Astrocyte of the spinal cord (primary cell): ENCODE measurements at places on chromosomes 4 and X.
A peak's percentile ranks its signal among the peaks of the same experiment; 100 is the strongest.

DNA sequence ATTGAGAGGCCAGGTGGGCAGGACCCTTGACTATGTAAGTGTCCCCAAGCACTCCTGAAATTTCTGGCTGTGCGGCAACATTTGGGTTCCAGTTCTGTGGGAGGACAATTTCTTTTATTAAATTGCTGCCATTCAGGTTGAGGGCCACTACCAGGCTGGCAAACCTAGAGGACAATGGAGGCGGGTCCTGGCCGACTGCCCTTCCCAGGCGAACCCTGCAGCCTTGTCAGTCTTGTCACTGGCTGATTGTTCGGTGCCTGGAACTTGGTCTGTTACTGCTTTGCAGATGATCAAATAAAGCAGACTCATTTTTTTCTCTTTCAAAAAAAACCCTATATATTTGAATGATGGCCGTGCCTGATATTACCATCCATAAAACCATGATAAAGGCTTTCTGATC, 6.6 kb upstream of the TMEM128 start:
- no peak for DNase-seq

- no peak for DNase-seq
Observed at GRCh38 chrX:123357941-123358340, 173.9 kb downstream of the GRIA3 start.

DNA sequence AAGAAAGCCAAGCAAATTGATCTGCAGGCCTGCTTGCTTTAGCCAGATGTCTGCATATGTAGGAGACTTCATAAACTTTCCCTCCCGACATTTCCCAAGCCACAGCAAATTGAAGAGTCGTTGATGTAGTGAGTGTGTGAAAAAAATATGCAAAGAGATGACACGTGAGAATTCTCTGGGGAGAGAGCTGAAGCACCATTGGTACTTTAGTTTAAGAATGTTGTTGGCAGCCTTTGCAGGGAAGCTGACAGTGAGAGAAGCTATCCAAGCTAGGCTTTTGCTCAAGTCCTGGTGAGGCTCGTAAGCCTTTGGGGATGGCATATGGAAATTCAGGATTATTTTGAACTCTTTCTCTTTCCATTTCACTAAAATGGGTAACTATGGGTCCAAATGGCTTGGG, 87.5 kb downstream of the GLRA2 start:
- DNase-seq = no peak

DNA sequence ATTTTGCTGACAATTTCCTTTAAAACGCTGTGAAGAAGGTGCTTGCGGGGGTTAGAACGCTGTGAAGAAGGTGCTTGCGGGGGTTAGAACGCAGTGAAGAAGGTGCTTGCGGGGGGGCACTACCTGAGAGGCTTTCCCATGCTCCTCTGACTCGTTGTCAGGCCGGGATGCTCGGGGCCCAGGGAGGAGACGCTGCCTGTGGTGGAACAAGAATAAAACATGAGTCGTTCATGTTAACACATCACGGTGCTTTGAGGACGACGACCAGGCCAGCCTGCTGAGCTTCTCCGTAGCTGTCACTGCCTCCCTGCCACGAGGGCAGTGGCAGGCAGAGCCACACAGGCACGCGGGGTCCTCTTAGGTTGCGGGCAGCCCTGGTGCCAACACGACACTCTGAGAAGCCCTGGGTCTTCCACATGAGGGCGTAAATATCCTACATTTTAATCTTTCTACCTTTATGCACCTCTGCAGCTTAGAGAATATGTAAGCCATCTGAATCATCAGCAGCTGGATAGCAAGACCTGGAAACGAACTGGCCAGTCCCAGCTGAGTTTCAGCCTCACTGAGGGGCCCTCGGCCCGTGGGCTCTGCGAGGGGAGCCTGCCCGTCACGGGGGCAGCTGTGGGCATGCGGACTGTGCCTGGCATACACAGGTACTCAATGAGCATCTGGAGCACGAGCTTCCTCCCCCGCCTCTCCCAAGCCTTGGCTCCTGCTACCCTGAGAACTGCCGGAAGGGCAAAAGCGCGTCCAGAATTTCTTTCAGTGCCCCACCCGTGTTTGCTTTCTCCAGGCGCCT, 47.0 kb downstream of the FGFRL1 start:
- DNase-seq = no peak

- DNase-seq = no peak
Observed at GRCh38 chr4:109990261-109991257, 77.9 kb downstream of the EGF start.

- DNase-seq = peak; percentile 23
Observed at GRCh38 chr4:164571593-164572390, 182.1 kb upstream of the SMIM31 start.

DNA sequence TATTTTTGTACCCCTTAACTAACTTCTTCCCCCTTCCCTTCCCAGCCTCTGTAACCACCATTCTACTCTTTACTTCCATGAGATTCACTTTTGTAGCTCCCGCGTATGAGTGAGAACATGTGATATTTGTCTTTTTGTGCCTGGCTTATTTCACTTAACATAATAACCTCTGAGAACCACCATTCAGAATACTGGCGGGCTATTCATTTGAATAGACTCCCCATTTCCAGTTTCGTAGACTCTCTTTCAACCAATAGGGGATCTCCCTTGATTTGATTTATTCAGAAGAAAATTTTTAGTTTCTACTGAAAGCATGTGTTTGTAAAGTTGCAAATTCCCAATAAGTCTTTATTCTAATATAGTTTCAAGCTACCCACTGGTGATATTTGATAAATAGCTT, 117.2 kb downstream of the GATB start:
- no peak for DNase-seq

DNA sequence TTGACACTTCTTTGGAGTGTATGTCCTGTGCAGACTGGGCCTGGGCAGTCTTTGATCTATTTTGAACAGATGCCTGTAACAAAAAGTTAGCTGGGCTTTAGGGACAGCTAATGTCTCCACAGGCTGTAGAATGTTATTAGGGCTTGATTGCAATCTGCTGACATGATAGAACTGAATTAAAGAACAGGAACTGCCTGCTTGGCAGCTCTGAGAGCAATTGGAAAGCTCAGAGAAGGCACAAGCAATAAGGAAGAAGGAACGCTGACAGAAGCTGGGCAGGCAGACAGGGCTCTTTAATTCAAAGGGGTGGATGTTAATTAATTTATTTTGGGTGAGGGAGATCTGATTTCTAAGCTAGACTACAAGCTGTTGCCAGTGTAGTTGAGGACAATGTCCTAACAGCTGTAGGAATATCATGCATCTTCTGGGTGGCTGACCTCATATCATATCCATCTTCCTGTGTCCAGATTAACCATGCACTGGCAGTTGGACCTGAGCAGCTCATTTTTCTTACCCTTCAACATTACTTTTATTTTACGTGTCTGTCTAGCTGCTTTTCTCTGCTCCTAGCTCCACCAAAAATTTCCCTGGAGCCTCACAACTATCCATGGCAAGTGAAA, 20.7 kb upstream of the GRXCR1 start:
- DNase-seq = no peak

GRCh38 chr4:140368686-140369085, 4.8 kb upstream of the SCOC start:
- DNase-seq = no peak

DNA sequence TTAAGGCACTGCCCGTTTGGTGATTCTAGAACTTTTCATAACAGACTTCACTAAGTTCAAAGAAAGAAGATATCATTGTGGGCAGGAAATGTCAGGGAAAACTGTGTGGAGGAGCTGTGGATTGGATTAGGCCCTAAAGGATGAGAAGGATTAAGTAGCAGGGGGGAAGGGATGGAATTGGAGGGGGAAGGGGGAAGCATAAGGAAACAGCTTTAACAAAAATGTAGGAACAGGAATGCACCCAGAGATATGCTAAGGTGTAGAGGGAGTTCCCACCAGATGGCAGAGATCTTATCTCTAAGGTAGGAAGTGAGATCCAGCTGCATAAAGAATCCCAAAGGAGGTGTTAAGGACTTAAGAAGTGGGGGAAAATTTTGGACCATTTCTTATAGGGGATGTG, 114.5 kb downstream of the LARP7 start:
- DNase-seq = no peak

GRCh38 chrX:43716696-43717095, 60.6 kb downstream of the MAOA start:
- DNase-seq = no peak

DNA sequence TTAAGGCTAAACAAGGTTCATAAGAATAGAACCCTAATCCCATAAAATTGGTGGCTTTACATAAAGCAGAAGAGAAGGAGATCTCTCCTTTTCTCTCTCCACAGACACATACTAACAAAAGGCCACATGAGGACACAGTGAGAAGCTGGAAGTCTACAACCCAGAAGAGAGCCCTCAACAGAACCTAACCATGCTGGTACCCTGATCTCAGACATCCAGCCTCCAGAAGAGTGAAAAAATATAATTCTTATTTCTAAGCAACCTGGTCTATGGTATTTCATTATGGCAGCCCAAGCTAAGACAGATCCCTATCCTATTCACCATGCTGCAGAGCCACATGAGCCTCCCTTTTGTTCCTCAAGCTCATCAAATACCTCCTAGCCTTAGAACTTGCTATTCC, 195.5 kb downstream of the ANTXR2 start:
- DNase-seq = no peak

DNA sequence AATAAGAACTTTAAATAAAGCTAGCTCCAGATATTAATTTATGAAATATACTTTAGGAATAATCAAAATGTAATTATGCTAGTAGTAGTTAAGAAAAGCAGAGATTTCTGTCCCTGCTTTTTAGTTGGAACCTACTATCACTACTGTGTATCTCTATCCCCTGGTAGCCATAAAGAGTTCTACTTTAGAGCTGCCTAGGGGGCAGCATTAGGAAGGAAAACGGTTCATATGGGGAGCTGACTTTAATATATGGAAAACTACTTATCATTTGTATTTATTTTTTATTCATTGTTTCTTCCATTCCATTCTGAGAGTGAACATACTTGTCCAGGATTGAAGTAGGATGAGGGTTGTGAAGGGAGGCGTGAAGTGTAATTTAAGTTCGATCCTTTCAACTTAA, 40.9 kb downstream of the CPEB2 start:
- DNase-seq = no peak

DNA sequence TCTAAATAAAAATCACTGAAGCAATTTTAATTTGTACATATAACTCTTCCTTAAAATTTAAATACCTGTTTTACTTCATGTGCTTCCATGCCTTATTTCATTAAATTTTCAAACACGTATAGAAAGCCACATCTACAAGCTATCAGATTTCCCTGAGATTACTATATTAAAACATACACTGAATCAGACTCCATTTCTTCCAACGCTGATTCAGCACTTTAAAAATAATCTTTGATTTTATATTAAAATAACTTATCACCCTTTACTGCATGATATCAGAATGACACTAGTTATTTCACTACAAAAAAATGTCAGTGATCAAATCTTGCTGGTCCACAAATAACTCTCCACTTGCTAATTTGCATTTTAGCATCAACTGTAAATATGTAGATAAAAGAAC, 550.8 kb downstream of the IL1RAPL1 start:
- no peak for DNase-seq
